Activated naive CD4-positive, alpha-beta T cell treated with anti-CD3 and anti-CD28 coated beads, Interleukin-2, amount 50 U/mL, for 16 hours (primary cell): ENCODE measurements at places on chromosomes 3 and 15.

DNA sequence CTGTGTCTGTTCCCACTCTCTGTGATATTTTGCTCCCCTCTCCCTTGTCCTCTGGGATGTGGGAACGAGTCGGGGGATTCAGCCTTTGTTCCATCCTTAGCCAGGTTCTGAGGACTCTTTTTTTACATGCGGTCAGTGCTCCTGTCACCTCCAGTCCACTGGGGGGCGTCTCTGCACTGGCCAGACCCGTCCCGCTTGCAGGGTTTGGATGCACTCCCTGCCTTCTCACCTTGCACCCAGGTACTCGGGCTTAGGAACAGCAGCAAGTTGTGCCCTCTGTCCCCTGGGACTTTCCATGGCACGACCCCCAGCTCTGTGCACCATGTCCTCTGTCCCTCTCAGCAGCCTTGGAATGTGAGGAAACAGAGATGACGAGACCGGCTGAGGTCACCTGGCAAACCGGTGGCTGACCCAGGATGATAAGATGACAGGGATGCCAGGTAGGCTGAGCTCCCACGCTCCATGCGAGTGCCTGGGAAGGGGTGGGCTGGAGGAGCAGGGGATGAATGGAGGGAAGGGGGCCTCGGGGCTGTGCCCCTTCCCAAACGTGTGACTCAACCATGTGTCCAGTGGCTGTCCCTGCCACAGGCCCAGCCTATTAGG lies 27.3 kb upstream of the FGD5 start:
- DNase-seq, result peak; percentile 41

- DNase-seq, result no peak
Observed at GRCh38 chr3:64642327-64643151, 45.3 kb downstream of the ADAMTS9 start.

- DNase-seq, result no peak
Observed at GRCh38 chr3:132009241-132009640, 25.6 kb downstream of the CPNE4 start.

DNA sequence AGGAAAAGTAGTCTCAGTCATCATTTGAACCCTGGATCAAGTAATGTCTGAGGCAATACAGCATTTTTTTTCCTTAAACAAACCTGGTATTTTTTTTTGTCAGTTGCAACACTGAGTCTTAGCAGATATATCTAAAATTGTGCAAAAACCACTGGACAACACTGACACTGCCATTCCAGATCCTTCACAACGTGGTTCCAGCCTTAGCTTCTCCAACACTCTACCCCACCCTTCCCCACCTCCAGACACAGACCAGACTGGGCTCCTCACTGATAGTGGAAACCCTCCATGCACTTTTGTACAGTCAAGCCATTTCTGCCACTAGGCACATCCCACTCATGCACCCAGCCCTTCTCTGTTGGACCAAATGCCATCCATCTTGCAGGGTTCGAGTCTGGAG lies 199.6 kb upstream of the CTNNB1 start:
- no peak for DNase-seq

DNA sequence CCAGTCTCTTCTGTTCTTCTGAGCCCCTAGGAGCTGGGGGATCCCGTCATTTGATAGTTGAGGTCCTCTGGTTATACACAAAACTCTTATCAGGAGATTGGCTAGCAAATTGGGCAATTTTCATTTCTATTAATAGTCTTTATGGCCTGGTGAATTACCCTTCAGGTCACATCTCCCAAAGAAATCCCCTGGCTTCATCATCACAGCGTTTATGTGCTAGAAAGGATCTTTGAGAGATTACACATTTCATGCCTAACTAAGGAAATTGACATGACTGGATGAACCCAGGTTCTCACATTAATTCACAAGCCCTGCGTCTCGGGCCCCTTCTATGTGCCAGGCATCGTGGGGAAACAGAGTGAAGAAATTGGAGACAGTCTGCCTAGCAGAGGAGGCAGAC lies 227.4 kb upstream of the PROK2 start:
- DNase-seq, result no peak

DNA sequence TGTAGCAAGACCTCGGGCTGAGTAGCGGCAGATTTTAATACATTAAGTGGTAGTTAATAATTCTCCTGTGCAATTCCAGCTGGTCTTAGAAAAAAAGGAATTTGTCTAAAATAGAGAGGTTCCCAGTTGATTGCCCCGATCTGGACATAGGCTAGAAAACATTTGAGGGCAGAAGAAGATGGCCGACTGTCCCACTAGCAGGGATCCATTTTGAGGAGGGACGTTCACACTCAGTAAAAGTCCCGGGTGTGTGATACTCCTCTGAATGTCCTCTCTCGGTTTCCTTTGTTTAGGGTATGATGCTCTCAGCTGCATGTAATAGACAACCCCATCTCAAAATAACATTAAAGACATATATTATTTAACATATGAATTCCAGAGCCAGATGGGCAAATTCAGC lies 77.9 kb upstream of the OXTR start:
- DNase-seq, result no peak

DNA sequence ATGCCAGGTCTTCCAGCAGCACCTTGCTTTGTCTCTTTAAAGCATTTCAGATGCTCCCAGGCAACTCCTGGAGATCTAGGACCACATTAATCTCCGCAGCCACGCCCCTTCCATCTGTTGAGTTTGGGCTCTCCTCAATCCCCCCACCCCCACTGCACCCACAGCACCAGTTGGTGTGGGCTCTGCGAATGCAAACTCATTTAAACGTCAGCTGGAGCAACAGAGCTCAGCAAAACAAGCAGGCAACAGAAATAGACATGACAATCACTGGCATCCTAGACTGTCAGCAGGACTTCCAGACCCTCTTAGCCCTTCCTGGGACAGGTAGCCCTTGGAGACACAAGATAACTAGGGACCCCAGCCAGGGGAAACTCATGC lies 106.9 kb downstream of the LSM3 start:
- no peak for DNase-seq

GRCh38 chr3:37984596-37984995 lies 6.0 kb upstream of the VILL start:
- no peak for DNase-seq

DNA sequence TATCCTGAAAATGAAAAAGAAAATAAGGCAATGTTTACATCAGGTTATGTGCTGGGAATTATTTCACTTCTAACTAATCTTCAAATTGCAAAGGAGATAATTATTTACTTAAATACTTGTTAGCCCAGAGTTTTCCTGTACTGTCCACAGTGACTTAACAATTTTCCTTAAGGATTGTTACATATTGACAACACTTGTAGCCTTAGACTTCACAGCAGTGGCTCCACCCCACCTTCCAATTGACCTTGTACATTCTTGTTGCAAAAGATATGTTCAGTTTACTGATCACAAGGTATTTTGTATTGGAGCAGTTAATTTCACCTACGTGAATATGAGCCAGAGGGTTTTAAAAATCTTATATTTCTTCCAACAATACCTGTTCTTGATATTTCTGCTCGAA lies 376.9 kb downstream of the CNTN6 start:
- no peak for DNase-seq

DNA sequence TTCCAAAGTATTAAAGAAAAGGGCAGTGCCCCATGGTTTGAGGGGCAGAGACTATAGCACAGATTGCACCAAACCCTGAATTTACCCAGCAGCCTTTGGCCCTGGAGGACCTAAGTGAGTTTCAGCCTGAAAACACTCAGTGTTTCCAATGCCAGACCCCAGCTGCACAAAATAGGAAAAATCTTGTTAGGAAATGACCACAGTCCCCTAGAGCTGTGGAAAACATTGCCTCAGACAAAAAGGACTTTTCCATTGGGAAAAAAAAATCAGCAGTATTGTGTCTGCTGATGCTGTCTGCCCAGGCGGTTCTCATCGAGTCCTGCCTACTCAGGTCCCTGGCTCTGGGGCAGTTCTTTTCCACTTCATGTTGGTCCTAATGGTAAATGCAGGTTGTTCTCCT lies 121.7 kb upstream of the DLG1 start:
- DNase-seq, result no peak

DNA sequence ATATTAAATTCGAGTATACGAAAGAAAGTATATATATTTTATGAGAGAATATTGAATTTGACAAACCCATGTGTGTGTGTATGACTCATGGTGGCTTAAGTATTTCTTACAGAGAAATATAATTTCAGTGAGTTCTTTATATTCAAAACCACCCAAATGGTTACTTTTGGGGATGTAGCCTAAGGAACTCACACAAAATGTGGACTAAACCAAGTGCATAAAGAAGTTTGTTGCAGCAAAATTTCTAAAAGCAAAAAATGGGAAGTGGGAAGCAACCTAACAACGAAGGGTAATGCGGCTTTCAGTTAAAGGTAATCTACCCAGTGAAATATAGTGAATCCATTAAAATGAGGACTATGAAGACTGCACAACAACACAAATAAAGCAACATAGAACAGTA lies 277.1 kb downstream of the EDEM1 start:
- DNase-seq, result no peak

DNA sequence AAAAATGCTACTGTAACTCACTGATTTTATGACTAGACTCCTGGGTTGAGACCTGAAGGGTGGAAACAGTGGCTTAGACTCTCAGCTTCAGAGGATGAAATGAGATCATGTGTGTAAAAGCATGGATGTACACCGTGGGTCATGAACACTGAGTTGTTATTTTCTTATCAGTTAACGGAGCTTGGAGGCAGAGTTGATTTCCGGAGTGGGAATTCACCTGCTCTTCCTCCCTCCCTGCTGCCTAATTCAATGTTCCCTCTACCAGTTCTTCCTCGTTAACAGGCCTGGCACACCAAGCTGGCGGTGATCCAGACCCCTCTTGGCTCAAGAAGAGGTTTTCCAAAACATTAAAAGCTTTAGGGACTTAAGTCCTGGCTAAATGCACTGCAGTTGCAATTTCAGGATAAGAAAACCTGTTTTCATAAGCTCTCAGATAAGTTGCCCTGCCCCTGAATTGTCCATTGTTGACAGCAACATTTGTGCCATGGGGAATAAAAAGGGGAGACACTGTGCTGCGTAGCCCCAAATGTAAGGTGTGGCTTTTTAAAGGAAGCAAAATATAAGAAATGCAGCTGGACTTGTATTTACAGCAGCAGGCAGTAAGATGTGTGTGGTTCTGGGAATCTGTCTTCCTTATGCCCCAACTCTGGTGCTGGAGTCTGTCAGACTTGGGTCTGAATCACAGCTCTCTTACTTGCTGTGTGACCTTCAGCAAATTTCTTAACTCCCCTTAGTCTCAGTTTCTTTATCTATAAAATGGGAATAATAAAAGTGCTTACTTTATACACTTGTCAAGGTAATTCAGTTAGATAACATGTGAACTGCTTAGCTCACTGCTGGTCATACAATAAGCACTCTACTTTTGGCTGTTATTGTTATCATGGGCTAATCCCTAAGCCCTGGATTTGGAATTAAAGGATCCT lies 9.9 kb downstream of the PDIA5 start:
- no peak for DNase-seq

- DNase-seq, result no peak
Observed at GRCh38 chr3:99878005-99878404, 60.3 kb downstream of the CMSS1 start.

GRCh38 chr3:32644380-32644779 lies 40.6 kb upstream of the CNOT10 start:
- no peak for DNase-seq

DNA sequence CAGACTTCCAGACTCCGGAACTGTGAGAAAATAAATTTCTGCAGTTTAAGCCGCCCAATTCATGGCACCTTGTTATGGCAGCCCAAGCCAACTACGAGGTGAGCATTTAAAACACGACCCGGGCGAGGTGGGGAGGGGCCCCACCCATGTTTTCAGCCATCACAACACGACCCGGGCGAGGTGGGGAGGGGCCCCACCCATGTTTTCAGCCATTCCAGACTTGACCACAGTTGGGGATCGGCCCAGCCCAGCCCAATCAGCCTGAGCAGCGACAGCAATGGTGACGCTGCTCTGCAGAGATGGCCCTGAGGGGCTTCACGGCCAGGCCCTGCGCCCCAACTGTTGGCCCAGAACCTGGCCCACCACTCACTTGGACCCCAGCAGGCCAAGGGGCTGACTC lies 93.1 kb downstream of the ATP10A start:
- no peak for DNase-seq

GRCh38 chr15:48602358-48603122 lies 43.0 kb downstream of the FBN1 start:
- no peak for DNase-seq

GRCh38 chr3:197292648-197293047 lies 5.8 kb downstream of the DLG1 start:
- DNase-seq, result no peak

GRCh38 chr3:128378631-128379347 lies 87.9 kb downstream of the DNAJB8 start:
- DNase-seq, result no peak

GRCh38 chr3:136106101-136106500 lies 90.0 kb downstream of the MSL2 start:
- DNase-seq, result no peak

DNA sequence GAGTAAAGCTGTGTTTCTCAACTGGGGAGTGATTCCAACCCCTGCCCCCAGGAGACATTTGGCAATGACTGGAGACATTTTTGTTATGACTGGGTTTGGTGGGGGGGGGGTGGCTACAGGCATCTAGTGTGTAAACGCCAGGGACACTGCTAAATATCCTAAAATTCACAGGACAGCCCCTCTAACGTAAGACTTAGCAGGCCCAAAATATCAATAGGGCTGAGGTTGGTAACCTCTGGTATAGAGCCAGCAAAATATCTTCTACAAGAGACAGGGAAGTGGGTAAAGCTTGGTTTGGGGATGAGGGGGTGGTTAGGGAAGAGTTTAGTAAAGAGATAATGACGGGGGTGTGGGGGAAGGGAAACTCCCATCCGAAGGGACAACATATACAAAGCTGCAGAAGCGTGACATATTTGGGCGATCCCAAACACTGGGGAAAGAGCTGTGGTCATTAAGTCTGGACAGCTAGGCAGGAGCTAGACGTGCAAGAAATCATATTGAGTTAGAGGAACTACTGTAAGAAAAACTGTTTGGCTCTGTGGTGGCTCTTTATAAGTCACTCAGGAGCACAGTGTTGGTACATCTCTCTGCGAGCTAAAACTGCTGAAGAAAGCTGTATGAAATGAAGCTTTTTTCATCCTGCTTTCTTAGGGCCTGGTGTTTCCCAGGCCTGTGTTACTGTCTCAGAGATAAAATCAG lies 697 bp upstream of the TRIM69 start:
- DNase-seq, result peak; percentile 64

- no peak for DNase-seq
Observed at GRCh38 chr15:74010929-74011540, 16.5 kb downstream of the PML start.

- no peak for DNase-seq
Observed at GRCh38 chr15:29888646-29889045, 66.4 kb upstream of the TJP1 start.

- DNase-seq, result no peak
Observed at GRCh38 chr15:75008629-75009326, 13.4 kb downstream of the SCAMP5 start.

GRCh38 chr3:153889905-153890334 lies 231.3 kb upstream of the ARHGEF26 start:
- DNase-seq, result no peak

- DNase-seq, result no peak
Observed at GRCh38 chr3:69926385-69926784, 73.1 kb upstream of the SAMMSON start.

GRCh38 chr3:128554465-128555097 lies 61.6 kb upstream of the GATA2 start:
- DNase-seq, result no peak

- DNase-seq, result no peak
Observed at GRCh38 chr3:162558016-162558415, 1061.4 kb downstream of the OTOL1 start.
